Astrocyte of the hippocampus (primary cell): ENCODE measurements at places on chromosomes 5 and 9.

DNA sequence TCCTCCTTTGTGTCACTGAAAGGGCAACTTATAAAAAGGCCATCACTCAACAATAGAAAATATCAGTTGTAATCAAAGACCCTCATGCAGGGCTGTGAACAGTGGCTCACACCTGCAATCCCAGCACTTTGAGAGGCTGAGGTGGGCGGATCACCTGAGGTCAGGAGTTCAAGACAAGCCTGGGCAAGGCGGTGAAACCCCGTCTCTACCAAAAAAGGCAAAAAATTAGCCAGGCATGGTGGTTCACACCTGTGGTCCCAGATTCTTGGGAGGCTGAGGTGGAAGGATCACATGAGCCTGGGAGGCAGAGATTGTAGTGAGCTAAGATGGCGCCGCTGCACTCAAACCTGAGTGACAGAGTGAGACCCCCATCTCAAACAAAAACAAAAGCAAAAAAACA lies 24.7 kb downstream of the GLDC start:
- DNase-seq, result no peak

DNA sequence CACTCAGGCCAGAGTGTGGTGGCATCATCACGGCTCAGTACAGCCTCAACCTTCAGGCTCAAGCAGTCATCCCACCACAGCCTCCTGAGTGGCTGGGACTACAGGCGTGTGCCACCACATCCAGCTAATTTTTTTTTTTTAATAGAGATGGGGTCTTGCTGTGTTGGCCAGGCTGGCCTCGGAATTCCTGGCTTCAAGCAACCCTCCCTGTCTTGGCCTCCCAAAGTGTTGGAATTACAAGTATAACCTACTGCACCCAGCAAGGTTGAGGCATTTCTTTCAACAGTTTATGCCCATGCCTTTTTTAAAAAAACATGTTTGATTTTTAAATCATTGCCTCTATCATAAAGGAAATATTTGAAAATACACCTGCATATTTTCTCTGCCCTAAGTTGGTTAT lies 2.8 kb downstream of the RARS1 start:
- no peak for DNase-seq

DNA sequence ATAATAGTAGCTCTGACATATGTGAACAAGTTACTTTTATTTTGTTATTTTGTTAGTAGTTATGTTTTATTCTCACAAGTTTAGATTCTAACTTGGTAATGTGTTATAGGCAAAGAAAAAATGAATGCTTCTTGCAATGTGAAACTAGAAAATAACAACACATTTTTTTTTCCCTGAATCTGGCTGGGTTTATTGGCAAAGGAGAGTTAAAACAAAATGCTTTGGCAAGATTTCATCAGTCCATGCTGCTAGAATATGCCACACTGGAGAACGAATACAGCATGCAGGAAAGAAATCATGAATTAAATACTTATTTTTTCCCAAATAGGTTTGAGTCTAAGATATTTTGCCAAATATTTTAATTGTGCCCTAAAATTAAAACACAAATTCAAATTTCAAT lies 1048.1 kb upstream of the ACO1 start:
- DNase-seq, result no peak

GRCh38 chr5:174724484-174725260 lies at the start of gene MSX2:
Gene MSX2, plus strand, starts transcription at chr5:174724582. Its CDS starts 78 bp downstream, at chr5:174724660.
- DNase-seq, result peak; percentile 96

- no peak for DNase-seq
Measured at GRCh38 chr9:96158147-96158546, 143.8 kb downstream of the HSD17B3 start.

GRCh38 chr9:95756986-95757385 lies 118.5 kb upstream of the ERCC6L2 start:
- peak; percentile 80 for DNase-seq
